ENCODE measurements at places on chromosomes 1 and 21.

GRCh38 chr21:38297194-38297631 is 40.4 kb downstream of the KCNJ15 start:
- no peak for DNase-seq

- DNase-seq: no peak
Measured at GRCh38 chr1:218890451-218890850, 283.2 kb upstream of the LYPLAL1 start.

- no peak for DNase-seq
Measured at GRCh38 chr1:29245261-29245660, 8.9 kb downstream of the PTPRU start.

DNA sequence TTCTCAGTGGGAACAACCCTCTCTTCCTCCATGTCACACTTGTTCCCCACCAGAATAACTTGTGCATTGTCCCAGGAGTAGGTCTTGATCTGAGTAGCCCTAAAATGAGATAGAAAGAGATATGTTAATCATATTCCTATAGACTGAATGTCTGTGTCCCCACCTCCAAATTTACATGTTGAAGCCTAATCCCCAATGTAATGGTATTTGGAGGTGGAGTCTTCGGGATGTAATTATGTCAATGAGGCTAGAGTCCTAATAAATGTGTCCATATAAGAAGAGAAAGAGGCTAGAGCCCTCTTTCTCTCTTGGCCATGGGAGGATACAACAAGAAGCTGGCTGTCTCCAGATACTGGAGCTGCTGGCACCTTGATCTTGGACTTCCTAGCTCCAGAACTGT is 54.8 kb upstream of the NRDC start:
- DNase-seq: no peak

GRCh38 chr1:2428490-2428889 is 16.1 kb upstream of the PEX10 start:
- no peak for DNase-seq

DNA sequence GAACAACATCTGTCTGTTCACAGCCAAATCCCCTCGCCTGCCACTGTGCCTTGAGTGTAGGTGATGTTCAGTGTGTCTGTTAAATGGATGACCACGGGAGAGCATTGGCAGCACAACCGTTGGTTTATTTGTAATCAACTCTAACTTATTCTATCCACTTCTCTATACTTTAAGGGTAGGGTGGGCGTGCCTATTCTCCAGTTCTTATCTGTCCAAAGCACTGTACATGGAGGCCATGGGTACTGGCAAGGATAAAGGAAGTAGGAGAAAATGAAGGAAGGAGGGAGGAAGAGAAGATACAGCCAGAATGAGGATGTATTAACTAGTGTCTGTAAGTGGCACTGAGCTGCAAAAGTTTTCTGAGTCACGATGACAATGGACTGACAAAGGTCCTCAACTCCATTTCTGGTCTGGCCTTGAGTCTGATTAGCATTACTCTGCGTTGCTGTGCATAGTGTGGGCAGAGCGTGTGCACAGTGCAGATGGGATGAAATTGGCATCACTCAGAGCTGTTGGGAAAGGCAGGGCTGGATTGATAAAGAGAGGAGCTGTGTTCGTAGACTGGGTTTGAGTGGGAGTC is 7.1 kb downstream of the RHOU start:
- no peak for DNase-seq

- peak; percentile 12 for DNase-seq
Measured at GRCh38 chr1:40783001-40783905, at the start of gene KCNQ4. Gene KCNQ4, plus strand, starts transcription at chr1:40783787. Its CDS starts 307 bp downstream, at chr1:40784094.

DNA sequence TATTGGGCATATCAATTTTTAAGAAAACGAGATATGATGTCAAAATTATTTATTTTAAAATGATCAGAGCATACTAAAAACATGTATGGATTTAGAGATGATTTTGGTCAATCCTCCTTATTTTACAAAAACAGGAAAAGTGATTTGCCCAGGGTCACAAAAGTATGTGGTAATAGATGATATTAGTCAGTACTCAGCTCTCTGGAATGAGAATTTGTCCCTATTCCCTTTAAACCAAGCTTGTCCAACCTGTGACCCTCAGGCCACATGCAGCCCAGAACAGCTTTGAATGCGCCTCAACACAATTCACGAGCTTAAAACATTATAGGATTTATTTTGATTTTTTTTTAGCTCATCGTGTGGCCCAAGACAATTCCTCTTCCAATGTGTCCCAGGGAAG is 104.7 kb downstream of the AKT3 start:
- no peak for DNase-seq

- no peak for DNase-seq
Measured at GRCh38 chr1:166273618-166274017, 106.8 kb upstream of the FAM78B start.

- no peak for DNase-seq
Measured at GRCh38 chr1:246919902-246920301, 11.8 kb downstream of the AHCTF1 start.

- no peak for DNase-seq
Measured at GRCh38 chr21:19468991-19469715, 1065.6 kb upstream of the TMPRSS15 start.

DNA sequence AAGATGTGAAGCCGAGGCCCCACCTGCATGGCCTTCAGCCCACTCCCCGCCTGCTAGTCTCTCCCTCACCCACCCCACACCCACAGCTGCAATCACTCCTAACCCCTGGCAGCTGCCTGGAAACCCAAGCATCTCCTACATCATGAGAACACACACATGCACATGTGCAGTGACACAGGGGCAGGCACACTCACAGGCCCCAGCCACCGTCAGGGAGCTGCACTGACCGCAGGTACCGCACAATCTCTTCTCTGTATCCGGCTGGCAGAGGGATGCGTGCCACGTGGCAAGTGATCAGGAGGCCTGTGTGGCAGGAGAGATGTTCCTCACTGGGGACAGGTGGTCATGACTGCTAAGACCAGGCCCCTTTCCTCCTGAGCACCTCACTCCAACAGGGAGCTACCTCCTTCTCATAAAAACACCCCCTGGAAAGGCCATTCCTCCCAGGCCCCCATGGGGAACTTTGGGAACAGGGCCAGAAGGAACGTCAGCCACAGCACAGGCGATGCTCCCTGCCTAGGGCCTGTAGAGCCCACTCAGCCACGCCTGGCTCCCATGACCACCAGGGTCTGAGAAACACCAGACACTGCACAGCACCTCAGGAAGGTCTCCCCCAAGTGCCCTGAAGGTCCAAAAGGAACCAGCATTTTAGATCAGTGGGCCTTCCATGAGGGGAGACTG is 6.0 kb downstream of the LSS start:
- DNase-seq: no peak

Data from stimulated activated CD4-positive, alpha-beta T cell treated with anti-CD3 and anti-CD28 coated beads, Interleukin-1b, Interleukin-23, amount 100 ng/mL, for 4 hours (primary cell).